ENCODE measurements at places on chromosomes 2 and 18.

- no peak for DNase-seq
These were observed 25.1 kb downstream of the INPP5D start for GRCh38 chr2:233085037-233085838.

DNA sequence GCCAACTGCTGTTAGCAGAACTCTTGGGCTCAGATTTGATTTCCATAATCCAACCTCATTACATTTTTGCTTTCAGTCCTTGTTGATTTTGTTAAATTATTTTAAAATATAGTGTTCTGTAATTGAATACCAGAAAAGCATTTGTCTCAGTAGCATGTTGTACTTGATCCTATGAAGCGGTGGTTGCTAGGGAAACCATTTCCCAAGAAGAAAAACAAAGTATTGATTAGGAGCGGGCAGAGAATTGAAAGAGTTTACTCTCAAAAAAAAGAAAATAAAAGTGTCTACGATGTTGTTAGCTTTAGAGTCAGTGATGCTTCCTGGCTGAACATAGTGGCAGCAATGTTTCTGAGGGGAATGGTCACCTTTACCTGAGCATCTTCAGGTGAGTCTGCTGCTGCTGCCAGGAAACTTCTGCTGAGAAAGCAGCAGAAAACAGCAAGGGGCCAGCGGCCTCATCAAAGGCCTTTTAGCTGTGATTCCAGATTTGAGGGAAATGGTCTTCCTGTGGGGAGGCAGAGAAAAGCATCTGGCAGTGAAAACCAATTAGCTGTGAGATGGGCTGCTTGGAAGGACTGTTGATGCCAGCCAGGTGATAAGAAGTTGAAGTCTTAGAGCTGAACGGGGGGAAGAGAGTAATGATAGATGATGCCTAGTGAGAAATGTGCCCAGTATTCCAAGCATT, 37.1 kb downstream of the CRIM1 start:
- DNase-seq = no peak

DNA sequence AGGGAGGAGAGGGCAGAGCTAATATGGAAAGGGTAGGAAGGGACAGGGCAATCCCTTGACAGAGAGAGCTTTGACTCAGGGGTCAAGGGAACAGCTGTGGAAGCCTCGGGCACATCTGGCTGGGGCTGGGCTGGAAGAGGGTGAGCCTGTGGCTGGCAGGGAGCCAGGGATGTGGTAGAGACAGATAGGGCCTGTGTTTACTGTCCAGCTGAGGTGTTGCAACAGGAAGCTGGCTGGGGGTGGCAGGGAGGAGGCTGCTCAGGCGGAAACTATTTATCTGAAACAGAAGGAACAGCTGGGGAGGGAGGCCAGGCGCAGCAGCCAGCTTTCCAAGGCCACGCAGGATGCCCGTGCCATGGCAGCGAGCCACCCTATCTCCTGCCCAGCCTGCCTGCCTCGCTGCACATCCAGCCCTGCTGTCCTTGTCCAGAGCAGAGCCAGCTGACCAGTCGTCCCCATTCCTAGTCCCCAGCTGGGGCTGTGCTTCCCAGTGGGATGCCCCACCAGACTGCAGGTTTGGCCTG, 264.7 kb downstream of the CYP26B1 start:
- DNase-seq = no peak

GRCh38 chr2:149169656-149170055, 131.2 kb downstream of the LYPD6B start:
- DNase-seq = no peak

DNA sequence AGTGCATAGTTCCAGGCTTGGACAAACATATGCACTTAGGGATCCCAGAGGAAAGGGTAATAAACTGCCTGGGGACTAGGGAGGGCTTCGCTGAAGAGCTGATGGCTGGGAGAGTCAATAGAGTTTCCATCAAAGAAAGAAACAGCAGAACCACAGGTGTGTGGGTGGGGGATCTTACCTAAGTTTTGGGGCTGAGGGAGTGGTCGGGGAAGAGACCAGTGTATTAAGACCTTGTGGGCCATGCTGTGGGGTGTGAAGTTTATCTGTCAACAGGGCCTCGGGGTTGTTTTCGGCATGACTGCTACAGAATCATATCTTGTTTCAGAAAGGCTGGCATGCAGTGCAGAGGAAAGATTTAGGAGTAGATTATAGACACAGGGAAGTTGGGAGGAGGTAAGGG, 31.2 kb upstream of the GTF2A1L start:
- DNase-seq = no peak

DNA sequence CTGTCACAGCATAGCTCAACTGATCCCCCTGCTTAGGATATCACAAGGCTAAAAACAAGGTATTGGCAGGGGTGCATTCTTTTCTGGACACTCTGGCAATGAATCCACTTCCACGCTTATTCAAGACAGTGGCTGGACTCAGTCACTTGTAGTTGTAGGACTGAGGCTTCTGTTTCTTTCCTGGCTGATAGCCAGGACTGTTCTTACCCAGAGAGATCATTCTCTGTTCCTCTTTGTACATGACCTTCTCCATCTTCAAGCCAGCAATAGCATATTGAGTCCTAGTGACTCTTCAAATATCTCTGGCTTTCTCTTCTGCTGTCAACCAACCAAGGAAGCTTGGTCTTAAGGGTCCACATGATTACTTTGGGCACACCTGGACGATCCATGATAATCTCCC, 241.3 kb downstream of the RBM43 start:
- no peak for DNase-seq

DNA sequence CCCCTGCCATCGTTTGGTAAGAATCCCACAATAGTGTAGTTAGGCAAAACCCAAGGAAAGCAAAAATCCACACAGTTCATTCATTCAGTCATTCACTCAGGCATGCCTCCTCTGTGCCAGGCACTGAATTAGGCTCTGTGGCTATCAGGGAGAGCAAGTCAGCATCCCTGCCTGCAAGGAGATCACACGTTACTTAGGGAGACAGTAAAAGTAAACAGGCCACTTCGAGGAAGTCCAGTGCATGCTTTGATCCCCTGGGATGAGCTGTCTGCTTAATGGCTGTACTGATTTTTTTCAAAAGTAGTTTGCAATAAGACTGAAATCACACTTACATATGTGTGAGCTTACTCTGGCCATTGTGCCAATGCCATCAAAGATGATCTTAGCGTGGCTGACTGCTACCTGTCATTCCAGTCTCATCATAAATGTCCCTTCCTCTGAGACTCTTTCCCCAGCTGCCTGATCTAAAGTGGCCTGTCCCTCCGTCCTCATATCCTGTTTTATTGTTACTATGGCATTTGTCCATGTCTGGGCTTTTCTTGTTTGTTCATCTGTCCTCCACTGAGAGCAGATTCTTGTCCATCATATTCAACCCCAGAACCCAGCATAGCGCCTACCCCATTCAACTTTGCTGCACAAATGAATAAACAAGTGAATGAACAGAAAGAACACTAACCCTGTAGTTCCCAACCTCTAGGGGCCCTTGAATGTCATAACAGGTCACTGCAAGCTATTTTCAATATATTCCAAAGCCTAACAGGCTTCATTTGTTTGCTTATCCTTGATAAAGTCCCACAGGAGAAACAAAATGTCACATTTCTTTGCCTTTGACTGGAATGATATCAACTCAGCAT, 84.1 kb downstream of the GALNT14 start:
- DNase-seq = no peak

GRCh38 chr2:47601568-47601967, 181.4 kb upstream of the MSH6 start:
- DNase-seq = no peak

DNA sequence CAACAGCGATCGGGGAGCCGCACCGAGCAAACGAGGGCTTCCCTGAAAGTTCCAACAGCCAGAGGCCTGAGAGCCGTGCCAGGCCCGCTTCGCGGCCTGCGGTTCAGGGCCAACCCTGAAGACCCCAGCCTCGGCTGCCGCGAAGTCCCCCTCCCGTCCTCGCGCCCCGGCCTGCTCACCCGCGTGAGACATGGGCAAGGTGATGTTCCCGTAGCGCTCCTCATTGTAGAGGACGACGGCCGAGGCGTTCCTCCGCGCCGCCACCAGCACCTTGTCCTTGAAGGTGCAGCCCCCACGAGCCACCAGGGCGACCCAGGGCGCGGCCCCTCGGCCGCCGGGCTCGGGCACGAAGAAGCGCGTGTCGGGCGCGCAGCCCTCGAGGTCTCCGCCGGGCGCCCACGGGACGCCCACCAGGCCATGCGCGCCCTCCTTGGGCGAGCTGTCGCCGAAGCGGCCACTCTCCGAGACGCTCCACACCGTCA, 510 bp downstream of the RNF149 start:
- DNase-seq = no peak

DNA sequence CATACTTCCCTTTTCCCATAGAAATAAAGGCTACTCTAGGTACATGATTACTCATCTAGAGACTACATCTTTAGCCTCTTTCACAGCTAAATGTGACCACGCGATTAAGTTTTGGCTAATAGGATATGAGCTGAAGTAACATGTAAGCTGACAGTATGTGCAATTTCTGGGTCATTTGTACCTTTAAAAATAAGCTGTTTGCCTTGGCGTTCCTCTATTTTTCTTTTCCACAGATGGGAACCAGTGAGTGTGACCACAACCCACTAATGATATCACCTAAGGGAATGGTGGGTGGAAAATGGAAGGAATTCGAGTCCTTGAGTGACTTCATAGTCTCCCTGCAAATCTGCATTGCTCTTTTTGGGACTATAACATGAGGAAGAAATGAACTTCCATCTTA, 11.7 kb upstream of the NABP1 start:
- no peak for DNase-seq

DNA sequence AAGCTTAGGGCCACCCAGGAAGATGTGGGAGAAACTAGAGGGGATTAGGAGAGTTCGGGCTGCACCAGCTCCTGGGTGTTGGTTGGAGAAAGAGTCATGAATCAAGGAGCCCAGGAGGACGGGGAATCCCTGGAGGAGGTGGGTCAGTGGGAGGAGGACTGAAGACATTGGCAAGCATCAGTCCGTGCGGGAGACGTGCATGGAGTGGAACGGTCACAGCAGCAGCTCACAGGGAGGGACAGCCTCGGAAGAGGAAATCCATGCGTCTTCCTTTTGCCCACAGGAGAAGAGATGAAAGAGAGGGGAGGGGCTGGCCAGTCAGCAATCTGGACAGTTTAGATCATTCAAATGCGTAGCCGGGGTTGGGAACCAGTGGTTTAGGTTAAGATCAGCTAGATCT, 178.6 kb downstream of the GBX2 start:
- no peak for DNase-seq

DNA sequence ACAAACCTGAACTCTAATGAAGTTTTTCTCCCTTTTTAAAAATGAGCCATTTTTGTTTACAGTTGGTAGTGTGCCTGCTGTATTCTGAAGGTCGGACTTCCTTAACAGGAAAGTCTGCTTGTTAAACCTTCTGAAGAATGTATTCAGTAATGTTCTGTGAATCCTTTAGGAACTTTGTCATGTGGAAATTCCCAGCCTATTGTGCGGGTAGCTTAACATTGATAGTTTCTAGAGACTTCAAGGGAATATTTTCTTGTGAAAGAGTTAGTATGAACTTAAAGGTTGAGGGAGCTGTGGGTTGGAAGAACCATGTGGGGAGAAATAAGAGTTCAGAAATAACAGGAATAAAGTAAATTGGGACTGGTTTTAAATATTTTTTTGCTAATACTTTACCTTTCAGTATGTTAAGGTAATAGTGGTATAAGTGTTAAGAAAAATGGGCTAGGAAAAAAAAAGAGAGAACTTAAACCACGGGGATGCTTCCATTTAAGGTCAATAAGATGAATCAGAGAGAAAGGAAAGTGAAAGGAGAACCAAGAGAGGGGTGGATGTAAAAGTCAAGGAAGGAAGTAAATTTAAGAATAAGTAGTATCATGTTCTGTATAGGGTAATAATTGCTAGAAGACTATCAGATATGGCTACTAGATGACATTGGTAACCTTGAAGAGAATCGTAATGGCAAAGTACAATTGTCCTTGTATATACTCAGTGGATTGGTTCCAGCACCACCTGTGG, 90.5 kb downstream of the PMS1 start:
- no peak for DNase-seq

DNA sequence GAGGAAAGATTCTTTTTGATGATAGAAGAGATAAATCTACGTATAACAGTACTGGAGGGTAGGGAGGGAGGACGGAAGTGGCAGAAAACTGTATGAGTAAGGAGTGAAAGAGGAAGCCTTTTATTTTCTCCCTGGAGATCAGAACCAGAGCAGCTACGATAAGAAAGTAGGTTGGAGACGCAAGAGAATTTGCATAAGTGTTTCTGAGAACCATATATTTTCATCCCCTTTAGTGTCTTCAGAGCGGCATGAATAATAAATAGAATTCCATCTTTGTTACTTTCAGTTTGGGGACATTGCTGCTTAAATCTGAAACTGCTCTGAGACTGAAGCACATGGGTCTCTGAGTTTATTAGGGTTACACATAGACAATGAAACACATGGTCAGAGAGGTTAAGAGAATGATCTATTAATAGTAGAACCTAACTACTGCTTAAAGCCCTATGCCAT, 230.2 kb upstream of the TNP1 start:
- DNase-seq = no peak

- DNase-seq = no peak
These were observed 1.2 kb upstream of the C2orf15 start for GRCh38 chr2:99140056-99140859.

- no peak for DNase-seq
These were observed 17.2 kb upstream of the LYPD6B start for GRCh38 chr2:149021271-149021719.

GRCh38 chr2:39435234-39435633, 1.9 kb downstream of the MAP4K3 start:
- DNase-seq = no peak
